ENCODE measurements at places on chromosomes 5 and 9.
A peak's percentile ranks its signal among the peaks of the same experiment; 100 is the strongest.

- no peak for DNase-seq
Measured at GRCh38 chr5:34587355-34588241, 68.5 kb upstream of the RAI14 start.

GRCh38 chr9:78316166-78316892 is 19.4 kb downstream of the PSAT1 start:
- DNase-seq, result no peak

DNA sequence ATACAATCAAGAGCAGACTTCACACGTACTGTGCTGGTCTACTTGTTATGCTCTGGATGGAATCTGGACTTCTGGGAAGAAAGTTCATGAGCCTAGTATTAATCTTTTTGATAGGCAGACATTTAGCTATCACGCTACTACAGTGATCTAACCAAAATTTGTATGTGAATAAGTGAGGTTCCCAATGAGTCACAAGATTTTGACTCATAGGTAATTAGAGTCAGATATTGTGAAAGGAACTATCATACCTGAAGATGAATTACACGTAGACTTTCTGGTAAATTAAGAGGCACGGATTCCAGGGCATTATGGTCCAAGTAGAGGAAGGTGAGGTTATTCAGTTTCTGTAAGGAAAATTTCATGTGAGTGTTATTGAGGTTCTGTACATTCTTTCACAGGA is 18.4 kb downstream of the OGN start:
- no peak for DNase-seq

- no peak for DNase-seq
Measured at GRCh38 chr9:94250456-94250855, 8.6 kb upstream of the ZNF169 start.

- no peak for DNase-seq
Measured at GRCh38 chr5:178454303-178454702, 135.9 kb downstream of the COL23A1 start.

- no peak for DNase-seq
Measured at GRCh38 chr5:93886098-93886806, 144.9 kb upstream of the POU5F2 start.

DNA sequence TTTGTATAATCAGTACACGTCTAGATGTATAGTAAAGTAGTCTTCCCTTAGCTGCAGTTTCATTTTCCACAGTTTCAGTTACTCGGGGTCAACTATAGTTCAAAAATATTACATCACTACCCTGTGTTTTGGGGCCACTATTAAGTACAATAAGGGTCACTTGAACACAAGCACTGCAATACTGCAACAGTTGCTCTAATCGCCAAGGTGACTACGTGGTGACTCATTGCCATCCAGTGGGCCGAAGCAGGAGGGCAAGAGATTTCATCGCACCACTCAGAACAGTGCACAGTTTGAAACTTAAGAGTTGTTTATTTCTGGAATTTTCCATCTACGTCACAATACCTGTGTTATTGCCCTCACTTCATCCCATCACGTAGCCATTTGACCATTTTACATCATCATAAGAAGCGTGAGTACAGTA is at the start of gene ARL14EPL:
TSS of gene ARL14EPL (plus strand) at position 379 of the 424 bp plus-strand sequence. CDS start 18,994 bp downstream, outside the sequence.
- DNase-seq, result no peak

DNA sequence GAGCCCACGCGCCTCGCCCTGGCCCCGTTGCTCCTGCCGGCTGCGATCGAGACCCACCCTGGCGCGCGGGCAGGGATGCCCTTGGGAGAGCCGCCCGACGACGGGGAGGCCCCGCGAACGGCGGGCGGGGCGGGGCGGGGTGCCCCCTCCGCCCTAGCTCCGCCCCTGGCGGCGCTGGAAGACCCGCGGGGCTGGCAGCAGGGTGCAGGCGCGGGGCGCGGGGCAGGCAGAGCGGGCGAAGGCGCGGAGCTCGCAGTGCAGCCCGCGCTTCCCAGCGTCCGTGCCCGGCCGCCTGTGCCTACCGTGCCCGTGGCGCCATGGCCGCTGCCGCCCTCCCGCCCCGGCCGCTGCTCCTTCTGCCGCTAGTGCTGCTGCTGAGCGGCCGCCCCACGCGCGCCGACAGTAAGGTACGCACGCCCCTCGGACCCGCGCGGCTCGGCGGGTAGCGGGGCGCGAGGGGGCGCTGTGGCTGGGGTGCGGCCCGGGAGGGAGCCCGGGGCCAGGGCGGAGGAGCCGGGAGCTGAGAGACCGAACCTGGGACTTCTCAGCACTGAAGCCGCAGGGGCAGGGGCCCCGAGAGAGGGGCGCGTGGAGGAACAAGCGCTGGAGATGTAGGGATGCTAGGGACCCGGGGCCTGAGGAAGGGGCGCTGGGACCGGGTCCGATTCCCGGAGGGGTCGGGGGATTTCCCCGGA is at the start of gene OLFML2A:
TSS of gene OLFML2A (plus strand) at position 180 of the 695 bp plus-strand sequence. CDS start at position 318, 138 bp downstream.
- DNase-seq, result no peak

DNA sequence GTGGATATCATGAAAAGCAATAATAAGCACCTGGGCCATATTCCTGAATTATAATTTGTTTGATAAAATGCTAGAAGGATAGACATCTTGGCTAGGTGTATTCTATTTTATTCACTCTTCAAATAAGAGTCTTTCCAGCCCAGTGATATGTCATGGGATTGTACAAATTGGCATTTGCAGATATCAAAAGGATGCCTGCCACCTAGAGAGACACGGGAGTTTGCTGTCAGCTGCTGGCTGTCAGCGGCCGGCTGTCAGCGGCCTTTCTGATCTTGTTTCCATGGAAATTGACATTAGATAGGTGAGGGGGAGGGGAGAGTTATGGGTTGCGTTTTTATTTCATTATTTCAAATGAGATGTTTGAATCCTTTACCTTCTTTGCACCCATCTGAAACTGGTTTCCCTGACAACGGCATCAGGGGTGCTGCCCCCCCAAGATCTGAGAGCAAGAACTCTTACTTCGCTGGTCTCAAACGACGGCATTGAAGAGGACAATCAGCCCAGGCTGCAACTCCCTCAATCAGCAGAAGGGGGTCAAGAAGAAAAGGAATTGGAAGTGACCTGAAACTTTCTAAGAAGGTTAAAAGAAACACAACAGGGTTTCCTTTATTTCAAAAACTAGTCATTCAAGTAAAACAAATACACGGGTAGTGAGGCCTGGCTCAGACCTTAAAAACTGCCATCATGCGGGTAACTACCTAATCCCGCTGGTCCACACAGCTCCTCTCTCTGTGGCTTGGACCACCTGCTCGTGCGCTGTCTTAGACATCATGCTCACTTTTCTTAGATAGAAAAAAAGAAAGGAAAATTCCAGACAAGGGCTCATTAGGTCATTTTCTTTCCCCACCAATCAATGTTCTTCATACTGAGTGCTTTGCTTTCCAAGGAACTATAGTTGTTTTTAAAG is 115.7 kb downstream of the TLE1 start:
- DNase-seq, result no peak

GRCh38 chr5:35876922-35877321 is 20.2 kb downstream of the IL7R start:
- DNase-seq, result no peak

- DNase-seq, result no peak
Measured at GRCh38 chr5:9533096-9533495, 12.8 kb downstream of the SEMA5A start.

GRCh38 chr5:118875131-118875530 is 113.2 kb downstream of the DTWD2 start:
- no peak for DNase-seq

DNA sequence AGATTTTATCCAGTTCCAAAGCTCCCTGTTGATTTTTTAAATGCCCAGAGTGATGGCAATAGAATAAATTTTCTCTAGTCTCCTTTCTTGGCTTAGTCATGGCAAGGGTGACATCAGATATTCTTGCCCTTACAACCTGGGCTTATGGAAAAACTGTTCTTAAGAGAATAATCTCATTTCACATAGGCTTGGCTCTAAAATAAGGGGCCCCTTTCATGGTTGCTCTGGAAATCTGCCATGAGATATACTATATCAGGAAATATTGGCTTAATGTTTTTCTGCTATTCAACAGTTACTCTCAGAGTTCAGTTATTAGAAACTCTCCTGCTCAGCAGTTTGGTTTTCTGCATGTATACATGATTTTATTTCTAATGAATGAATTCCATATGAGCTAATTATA is 7.8 kb downstream of the HMHB1 start:
- DNase-seq, result no peak

DNA sequence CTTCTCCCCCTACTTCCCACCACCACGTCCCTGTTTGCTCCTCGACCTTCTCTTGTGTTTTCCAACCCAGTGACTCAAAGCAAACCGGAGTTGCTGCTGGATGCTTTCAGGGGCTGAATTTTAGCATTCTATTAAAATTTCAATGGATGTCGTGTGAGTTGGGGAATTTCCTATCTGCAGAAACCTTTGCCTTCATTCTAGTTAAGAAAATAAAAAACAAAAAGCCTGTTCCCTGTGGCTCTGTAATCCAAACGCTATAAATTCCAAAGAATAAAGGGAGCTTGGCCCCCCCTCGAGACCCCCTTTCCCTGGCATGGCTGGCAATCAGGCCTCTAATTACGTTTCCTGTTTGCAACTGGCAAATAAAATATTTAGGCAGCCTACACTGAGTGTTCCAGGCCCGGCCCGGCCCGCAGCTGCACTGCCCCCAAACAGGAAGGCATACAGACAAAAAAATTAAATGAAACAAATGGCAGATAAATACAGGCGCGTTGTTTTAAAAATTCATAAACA is 139.4 kb upstream of the PPP1R26 start:
- DNase-seq, result no peak

- DNase-seq, result no peak
Measured at GRCh38 chr5:137612576-137612975, 113.5 kb upstream of the SPOCK1 start.

DNA sequence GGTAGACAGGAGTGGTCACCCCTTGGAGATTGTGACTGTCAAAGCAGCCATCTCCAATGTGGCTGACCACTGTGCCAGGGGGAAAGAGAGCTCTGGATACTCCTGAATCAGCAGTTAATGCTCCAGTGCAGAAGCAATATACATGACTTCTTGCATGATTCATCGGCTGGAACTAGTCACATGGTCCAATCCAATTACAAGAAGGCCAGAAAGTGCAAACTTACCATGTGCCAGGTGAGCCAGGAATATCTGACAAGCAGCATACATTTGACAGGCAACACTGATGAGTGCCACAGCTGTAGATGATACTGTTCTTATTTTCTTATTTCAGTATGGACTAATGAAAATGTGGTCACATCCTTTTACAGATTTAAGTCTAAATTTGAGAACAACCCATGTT is 440.0 kb upstream of the MPDZ start:
- DNase-seq, result no peak

DNA sequence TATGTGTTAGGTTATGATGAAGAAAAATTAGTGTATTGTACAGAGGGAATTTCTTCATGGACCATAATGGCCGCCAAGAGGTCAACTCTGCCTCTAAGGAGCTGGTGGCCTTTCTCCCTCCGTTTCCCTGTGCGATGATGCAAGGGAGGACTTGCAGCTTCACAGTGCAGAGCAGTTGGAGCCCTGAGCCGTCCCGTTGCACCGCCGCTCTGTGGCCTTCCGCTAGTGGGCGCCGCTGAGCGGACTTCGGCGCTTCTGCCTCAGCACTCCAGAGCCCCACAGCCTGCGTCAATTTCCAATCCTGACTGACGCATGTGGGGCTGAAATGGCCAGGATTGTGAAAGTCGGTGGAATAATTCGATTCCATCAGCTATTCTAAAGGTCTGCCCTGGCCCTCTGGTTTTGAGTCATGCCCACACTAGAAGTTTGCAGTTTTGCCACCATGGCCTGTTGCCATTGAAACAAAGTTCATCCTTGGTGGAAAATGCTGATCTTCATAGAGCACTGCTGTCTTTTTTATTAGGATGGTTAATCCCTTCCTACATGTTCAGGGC is 22.7 kb upstream of the LECT2 start:
- peak; percentile 30 for DNase-seq

DNA sequence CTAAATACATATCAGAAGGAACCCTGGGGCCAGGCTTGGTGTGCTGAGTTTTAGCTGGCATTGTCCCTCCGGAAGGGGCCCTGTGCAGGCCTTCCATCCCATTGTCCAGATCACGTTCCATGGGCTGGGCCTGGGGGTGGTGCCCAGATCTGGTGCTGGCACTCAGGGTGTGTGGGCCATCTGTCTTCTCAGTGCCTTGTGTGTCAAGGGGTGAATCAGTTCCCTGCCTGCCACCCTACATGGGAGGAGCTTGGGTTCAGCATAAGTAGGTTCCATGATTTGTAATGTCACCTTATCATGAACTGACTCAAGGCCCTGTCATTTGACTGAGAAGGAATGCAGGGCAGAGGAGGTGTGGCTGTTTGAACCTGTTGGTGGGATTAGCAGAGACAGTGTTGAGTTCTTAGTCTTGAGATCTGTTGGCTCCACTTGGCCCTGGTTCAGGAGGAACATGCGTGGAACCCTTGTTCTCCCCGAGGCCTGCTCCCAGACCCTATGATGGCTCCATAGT is 176.8 kb downstream of the MACROH2A1 start:
- DNase-seq, result no peak

GRCh38 chr5:10249948-10250805 is at the start of gene CCT5:
Gene CCT5 (plus strand): TSS chr5:10250280. CDS start chr5:10250341, 61 bp downstream.
- peak; percentile 86 for DNase-seq

GRCh38 chr5:54601411-54602230 is 84.1 kb downstream of the SNX18 start:
- no peak for DNase-seq

DNA sequence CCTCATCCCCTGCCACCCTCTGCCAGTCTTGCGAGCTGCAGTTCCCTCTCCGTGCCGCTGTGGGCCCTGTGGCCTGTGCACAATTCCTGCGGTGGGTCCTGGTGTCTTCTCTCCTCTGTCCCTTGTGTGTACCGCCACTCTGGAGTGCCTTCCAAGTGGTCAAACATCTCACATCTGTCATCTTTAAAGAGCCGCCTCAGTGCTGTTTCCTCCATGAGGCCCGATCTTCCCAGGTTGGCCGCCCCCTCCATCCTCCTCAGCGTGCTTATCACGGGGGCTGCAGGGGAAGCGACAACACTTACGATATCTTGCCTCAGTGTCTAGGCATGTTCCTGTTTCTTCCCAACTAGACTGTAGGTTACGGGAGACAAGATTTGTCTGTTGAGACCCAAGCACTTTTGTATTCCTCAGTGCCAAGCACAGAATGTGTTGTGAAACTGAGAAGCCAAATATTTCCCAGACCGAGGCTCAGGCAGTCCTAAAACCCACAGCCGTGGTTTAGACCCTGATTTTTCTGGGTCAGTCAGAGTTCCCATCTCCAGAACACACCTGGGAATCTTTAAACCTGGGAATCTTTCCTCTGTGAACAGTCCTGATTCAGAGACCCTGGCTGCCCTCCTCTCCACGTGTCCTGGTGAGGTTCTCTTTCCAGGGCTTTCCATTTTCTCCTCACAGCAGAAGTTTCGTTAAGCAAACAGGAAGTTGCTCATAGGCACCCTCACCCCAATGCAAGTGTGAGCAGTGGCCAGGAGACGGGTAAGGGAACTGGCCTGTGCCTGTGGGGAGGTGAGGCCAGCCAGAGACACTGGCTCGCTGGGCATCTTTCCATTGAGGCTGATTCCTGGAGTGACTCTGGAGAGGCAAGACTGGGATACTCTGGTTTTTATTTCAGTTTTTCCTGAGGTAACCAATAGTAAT is 28.8 kb downstream of the SLC46A2 start:
- no peak for DNase-seq

- no peak for DNase-seq
Measured at GRCh38 chr9:77954666-77955015, 77.0 kb downstream of the GNAQ start.

GRCh38 chr5:87243161-87243844 is 24.4 kb upstream of the RASA1 start:
- no peak for DNase-seq

- no peak for DNase-seq
Measured at GRCh38 chr5:1011226-1011631, 2.6 kb downstream of the NKD2 start.

Measured in activated CD8-positive, alpha-beta memory T cell treated with anti-CD3 and anti-CD28 coated beads for 48 hours (primary cell).